ENCODE measurements at places on chromosomes 4 and X. TPM values are rescaled to one million over a fixed set of nuclear protein-coding genes. Genes with fewer than 3 reads are reported as not detected.

GRCh38 chr4:155405059-155405458, 28.3 kb upstream of the MAP9 start:
- DNase-seq = no peak

- no peak for DNase-seq
Observed at GRCh38 chr4:168321006-168321405, 2.5 kb upstream of the DDX60 start.

- no peak for DNase-seq
Observed at GRCh38 chrX:13471269-13471668, 98.1 kb upstream of the EGFL6 start.

DNA sequence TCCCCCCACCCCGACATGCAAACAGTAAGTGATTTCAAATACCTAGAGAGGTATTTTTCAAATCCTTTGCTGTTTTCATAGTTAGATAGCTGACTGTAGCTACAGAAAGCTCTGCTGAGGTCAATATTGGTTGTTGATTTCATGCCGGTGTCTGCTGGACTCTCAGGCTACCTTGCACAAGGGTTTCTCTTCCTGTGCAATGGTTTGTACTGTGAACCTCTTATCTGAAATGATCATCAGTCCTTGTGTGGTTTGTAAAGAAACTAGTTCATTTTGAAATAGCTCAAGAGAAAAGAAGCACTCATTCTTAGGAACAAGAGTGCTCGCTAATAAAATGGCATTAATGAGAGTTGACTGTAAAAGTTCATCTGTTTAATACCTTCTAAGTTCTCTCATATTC, 2.1 kb downstream of the MTM1 start:
- no peak for DNase-seq

DNA sequence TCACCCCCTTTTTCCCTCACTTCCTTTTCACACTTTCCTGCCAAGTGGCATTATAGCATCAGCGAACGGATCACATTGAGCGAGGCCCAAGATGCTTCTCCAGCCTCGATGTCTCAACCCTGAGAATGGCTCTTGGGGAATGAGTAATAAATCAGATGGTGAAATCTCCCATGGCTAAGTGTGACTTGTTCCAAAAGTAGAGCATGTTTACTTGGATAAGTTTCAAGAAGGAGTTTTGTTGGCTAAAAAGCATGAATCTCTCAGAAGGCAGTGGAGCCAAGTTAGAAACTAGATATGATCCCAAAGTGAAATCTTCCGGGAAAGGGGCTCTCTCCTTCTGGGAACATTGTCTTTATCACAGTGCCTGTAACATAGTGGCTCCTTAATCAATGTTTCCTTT, 316.3 kb downstream of the CAMK2D start:
- no peak for DNase-seq

- DNase-seq = peak; percentile 1
Observed at GRCh38 chrX:11792461-11793421, 34.7 kb downstream of the MSL3 start.

Gene PPP4R3C
- not detected for total RNA-seq

Gene MAGEA8
- total RNA-seq = not detected

Gene AFF2
- total RNA-seq = 343 TPM

DNA sequence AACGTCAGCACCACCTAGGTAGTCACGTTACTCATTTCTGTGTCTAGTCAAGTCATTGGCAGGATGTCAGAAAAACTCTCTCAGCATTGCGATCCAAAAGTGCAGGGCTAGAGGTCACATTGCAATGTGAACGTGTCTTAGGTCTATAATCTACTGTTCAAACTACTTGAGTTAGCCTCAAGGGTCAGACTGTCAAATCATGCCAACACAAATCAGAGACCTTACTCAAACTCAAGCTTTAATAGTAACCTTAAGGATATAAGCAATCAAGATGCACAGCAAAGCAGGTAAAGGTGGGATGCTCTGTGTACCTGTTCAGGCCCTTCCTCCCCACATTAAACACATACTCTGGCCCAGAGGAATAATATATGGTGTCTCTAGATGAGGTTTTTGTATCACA, 114.4 kb upstream of the NOCT start:
- no peak for DNase-seq

Gene CA5B
- total RNA-seq = 7.0 TPM

DNA sequence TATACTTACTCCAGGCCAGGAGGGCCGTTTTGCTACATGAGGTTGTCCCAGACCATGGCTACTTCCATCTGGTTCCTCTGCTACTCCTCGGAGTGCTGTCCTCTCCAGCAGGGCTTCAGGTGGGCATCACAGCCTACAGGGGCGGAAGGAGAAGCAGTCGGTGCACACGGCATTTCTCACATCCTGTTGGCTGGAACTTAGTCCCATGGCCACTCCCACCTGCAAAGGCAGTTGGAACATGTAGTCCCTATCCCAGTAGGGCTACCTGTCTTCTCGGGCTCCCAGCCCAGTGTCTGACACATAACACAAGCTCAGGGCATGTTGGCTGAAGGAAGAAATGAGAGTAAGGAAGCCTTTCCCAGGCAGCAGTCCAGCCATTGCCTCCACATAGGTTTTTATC, 7.7 kb upstream of the STK32B start:
- DNase-seq = no peak

DNA sequence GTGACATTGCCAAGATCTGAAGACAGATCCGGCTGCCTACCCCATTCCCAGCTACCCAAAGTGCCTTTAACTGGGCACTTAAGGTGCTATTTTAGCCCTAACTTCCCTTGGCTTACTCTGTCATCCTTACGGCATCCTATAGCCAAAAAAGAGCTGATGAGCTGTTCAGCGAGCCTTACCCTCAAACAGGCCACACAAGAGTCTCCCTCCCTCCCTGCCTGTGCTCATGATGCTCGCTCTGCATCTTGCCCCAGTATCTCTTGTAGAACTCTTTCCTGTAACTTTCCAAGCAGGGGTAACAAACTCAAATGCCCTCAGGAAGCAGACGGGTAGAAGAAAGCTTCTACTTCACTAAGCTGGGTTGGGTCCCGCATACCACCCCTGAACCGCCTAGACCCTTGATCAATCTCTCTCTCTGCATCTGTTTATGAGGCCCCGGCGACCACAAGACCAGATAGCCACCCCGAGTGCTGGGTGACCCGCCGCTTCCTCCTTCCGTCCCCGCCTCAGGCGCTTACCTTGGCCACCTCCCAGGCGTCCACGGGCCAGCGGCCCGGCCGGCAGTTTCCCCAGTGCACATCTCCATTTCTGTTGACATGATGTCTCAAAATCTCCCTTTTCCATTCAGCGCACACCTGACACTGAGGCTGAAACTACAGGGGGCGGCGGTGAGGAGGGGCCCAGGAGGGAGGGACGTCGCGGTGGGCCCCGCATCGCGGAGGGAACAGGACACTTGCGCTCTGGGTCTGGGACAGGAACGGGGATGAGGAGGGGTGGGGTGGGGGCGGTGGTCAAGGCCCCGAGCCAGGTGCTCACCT, 663 bp downstream of the CXorf38 start:
- DNase-seq = no peak

DNA sequence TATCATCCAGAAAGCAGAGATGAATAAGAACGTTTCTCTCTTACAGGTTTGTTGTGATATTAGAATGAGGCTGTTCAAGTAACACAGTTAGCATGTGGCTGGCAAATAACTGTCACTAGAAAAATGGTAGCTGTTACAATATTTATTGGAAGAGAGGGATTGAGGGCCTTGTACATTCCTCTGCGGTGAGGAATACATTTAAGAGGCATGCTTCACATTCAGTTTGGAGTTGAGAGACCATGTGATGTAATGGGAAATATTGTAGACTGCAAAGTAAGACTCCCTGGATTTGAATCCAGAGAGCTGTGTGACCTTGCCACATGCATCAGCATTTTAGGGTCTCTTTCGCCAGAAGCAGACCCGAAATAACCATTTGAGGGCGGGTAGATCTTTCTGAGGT, 104.8 kb upstream of the KIT start:
- no peak for DNase-seq

- no peak for DNase-seq
Observed at GRCh38 chr4:139896091-139896604, 230.5 kb downstream of the MGST2 start.

GRCh38 chr4:57127361-57127760, 17.2 kb upstream of the IGFBP7 start:
- DNase-seq = no peak

GRCh38 chrX:73818200-73819116, 255.5 kb downstream of the CHIC1 start:
- DNase-seq = no peak

- DNase-seq = peak; percentile 1
Observed at GRCh38 chrX:41559235-41560052, 112.3 kb downstream of the NYX start.

Gene FAM184B
- total RNA-seq = 3.6 TPM

Gene TCEAL7
- total RNA-seq = 86.6 TPM

DNA sequence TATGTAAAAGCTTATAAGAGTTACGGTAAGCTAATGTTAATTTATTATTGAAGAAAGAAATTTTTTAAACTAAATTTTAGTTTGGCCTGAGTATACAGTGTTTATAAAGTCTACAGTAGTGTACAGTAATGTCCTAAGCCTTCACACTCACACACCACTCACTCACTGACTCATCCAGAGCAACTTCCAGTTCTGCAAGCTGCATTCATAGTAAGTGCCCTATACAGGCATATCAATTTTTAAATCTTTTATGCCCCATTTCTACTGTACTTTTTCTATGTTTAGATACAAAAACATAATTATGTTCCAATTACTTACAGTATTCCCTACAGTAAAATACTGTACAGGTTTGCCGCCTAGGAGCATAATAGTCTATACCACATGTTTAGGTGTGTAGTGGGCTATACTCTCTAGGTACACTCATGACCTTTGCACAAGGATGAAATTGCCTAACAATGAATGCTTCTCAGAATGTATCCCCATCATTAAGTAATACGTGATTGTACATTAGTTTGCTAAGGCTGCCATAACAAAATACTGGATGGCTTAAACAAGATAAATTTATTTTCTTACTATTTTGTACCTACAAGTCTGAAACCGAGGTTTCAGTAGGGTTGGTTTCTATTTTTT, 333.8 kb upstream of the PCDH7 start:
- DNase-seq = no peak

Gene GLA
- 20.7 TPM for total RNA-seq

- DNase-seq = no peak
Observed at GRCh38 chr4:110953898-110954297, 331.0 kb upstream of the PITX2 start.

Gene HNRNPD
- total RNA-seq = 56.0 TPM

Gene APLN
- 2.7 TPM for total RNA-seq

Gene EDA2R
- total RNA-seq = 0.62 TPM

- DNase-seq = no peak
Observed at GRCh38 chr4:185838514-185839193, 26.7 kb upstream of the SORBS2 start.

- no peak for DNase-seq
Observed at GRCh38 chrX:71542825-71543224, 9.9 kb downstream of the OGT start.

GRCh38 chr4:109864134-109864533, 16.2 kb downstream of the LRIT3 start:
- DNase-seq = no peak

Gene CDX4
- total RNA-seq = not detected

DNA sequence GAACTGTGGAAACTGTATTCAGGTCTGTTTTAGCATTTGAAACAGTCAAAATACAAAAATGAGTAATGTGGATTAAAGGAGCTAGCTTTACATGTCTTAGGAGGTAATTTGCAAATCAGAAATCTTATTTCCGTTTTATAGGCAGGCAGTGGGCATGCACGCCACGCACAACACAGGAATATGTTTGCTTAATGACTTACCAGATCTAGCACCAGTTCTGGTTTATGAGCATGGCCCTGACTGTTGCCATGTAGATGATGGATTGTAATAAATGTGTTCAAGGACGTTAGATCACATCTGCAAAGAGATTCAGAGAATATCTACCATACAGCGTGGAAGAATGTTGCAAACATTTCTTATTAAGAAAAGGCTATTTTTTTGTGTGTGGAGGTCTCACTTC, 344.5 kb upstream of the NR3C2 start:
- DNase-seq = no peak

DNA sequence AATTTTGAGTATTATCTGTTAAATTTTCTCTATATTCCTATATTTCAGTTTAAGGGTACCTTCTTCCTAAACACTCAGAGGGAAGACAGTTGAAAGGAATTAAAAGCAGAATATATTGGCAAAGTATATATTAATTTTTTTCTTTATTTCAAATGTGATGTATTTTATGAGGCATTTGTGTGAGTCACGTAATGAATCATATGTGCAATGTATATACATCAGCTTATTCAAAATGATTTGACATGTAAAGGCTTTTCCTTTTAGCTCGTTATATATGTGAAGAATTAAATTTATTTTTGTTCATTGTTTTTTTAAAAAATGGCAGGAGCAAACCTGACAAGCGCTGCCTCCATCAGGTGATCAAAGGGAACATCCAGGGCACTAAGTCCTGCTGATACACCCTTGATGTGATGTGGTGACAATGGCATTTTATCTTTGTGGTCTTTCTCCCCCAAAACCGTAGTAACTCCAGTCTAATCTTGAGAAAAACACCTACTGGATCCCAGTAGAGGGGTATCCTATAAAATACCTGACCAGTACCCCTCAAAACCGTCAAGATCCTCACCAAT, 8.9 kb downstream of the WWC2 start:
- DNase-seq = no peak

Gene TGIF2LX
- not detected for total RNA-seq

DNA sequence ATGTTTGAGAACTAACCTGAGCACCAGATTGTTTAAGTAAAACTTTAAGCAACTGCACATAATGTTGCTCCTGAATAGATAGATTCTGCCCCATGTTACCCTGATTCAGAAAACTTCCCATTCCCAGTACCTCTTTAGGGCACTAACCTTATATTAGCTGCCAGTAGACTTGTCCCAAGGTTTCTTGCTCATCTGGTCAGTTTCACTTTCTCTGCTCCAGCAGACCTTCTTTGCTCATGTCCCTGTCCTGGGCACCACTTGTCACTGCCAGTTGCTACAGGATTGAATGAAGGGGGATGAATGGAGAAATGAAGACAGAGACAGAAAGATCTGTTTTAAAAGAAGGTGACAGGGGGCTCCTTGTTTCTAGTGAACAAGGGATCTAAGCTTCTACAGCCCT, 65.2 kb upstream of the UGT2B10 start:
- DNase-seq = no peak

DNA sequence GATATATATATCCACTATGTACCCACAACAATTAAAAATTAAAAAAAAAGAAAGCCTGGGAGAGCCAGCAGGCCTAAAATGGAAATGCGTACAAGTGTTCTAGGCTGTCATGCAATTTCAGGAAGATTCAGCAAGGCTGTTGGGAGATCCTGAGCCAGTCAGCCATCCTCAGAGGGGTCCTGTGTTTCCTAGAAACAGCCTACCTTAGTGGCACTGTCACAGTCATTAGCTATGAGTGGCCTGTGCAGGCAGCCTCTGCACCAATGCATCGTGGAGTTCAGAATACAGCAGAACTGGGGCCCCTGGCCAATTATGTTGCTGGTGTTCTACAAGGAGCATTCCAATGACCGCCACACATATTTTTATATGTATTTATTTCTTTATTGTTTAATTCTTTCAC, 21.0 kb upstream of the USP53 start:
- no peak for DNase-seq

GRCh38 chr4:36173905-36174304, 70.4 kb downstream of the ARAP2 start:
- no peak for DNase-seq

Gene MAP7D2
- 7.6 TPM for total RNA-seq

GRCh38 chr4:142282870-142283431, 563.1 kb downstream of the INPP4B start:
- DNase-seq = no peak

Gene MSANTD1
- total RNA-seq = 5.9 TPM

GRCh38 chrX:106150701-106151100, 17.4 kb upstream of the PWWP3B start:
- DNase-seq = no peak

Gene ASMT
- 0.62 TPM for total RNA-seq

GRCh38 chrX:129759576-129760061, 20.1 kb upstream of the SASH3 start:
- DNase-seq = peak; percentile 4

All from occipital lobe (tissue), 3 donors.